CD4-positive, alpha-beta T cell treated with Interleukin-10 for 1 hour (primary cell): ENCODE measurements at places on chromosomes 6 and 20.

DNA sequence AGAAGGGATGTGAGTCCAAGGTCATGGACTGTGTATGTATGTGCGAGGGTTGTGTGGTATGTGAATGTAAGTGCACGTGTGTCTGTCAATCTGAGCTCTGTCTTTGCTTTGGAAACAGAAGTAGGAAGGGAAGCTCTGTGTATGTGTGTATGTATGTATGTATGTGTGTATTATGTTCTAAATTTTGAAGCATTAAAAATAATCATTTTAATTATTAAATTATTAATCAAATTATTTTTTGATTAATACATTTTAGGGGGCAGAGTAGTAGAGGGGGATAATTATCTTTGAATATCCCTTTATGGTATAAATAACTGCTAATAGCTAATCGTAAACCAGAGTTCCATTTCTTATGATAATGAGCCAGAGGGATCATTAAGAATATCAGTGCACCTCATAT is 42.8 kb downstream of the SH3BGRL2 start:
- no peak for DNase-seq

DNA sequence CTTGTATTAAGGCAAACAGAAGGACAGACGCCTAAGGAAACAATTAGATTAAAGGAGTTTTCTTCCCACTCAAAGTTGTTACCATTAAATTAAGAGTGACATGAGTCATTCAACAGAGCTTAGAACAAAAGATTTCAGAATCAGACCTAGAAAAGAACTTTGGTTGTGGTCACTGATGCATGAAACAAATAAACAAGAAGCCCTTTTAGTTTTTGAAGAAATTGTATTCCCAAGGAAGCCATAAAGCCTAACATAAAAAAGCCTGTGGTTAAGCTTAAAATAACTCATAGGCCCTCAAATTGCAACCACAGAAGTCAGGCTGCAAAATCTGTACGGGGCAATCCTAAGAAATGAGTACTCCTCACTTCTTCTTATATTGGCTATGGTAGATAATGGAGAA is 17.9 kb upstream of the TRIM26 start:
- no peak for DNase-seq

GRCh38 chr6:110039981-110040383 is 61.9 kb downstream of the GPR6 start:
- peak; percentile 45 for DNase-seq

- DNase-seq, result no peak
These were observed 1.1 kb downstream of the L3MBTL1 start for GRCh38 chr20:43508604-43509040.

GRCh38 chr20:55515832-55516231 is 489.5 kb downstream of the CBLN4 start:
- no peak for DNase-seq
